ENCODE measurements at places on chromosomes 1 and 21. TPM values are rescaled to one million over a fixed set of nuclear protein-coding genes. Genes with fewer than 3 reads are reported as not detected.

DNA sequence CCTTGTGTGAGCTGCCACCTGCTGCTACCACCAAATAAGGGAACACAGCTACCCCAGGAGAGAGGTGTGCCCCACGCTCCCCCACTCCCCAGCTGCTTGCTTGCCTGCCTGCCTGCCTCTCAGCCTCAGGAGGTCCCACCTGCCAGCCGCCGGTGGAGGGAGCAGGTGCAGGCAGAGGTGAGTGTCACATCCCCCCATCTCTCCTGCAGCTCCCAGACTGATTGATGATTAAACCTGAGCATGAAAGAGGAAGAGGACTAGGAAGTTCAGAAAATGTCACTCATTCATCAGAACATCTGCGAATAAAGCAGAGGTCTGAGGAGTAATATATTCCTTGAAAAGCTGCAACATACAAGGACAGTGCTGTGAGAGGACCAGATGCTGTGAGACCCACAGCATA, 58.6 kb upstream of the HIVEP3 start:
- DNase-seq = no peak

Gene SDC3
- 68.2 TPM for total RNA-seq

Gene MIXL1
- 0.52 TPM for total RNA-seq

Gene RPTN
- not detected for total RNA-seq

DNA sequence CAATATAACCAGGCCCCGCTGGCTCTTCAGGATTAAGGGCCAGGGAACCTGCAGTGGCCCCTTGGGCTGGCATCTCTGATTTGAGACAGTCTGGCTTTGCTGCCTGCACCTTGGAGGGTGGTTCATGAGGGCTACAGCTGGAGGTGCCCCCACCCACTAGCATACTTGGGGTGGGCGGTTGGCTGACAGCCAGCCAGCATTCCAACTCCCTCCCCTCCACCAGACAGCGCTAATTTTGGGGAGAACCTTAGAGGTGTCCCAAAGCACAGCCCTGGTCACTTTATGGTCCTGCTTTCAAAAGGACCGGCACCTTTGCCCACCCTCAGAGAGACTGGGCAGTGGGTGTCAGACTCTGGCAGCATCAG, 180.7 kb upstream of the VAMP3 start:
- no peak for DNase-seq

GRCh38 chr1:58803858-58804257, 20.0 kb upstream of the JUN start:
- no peak for DNase-seq

DNA sequence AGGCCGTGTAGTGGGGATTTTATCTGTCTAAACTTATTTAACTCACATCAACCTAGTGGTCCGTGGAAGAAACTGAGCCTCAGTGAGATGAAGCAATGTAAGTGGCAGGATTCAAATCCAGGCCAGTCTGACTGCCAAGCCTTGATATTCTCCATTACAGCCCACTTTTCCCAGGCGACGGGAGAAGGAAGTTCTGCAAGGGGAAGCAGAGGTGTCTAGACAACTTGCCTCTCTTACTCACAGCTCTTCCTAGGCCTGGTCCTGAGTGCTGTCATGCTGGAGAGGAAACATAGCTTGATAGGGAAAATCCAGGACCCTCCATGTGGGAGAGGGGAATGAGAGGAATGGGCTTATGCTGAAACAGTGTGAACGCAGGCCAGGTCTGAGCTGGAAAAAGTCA, 9.1 kb downstream of the CTSE start:
- no peak for DNase-seq
